Stimulated activated CD8-positive, alpha-beta memory T cell treated with anti-CD3 and anti-CD28 coated beads, Interleukin-7, amount 100 ng/mL, for 1 hour (primary cell): ENCODE measurements at places on chromosomes 4 and X.

- no peak for DNase-seq
Observed at GRCh38 chr4:184039963-184040383, 134.9 kb downstream of the STOX2 start.

- DNase-seq, result no peak
Observed at GRCh38 chrX:151175283-151176062, 911 bp upstream of the GPR50 start.

- no peak for DNase-seq
Observed at GRCh38 chr4:147160908-147161513, 215.3 kb upstream of the TTC29 start.

GRCh38 chr4:107685740-107686139 lies 34.3 kb downstream of the PAPSS1 start:
- DNase-seq, result no peak

- no peak for DNase-seq
Observed at GRCh38 chr4:4990857-4991540, 28.3 kb downstream of the CYTL1 start.

DNA sequence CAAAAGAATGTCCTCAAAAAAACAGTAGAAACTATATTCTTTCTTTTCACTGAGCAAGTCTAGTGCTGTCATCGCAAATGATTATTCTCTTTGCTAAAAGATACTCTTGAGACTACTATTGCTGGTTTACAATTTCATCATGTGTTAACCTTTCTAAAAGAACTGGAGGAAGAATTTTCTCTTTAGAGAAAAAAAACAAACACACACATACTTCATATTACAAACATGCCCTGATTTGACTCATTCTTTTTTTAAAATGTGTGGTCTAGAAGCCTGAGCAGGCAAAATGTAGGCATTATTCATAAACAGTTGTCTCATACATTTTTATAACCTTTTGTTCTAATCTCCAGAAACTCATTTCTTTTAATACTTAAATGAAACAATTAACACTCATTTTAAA lies 60.6 kb upstream of the FAT4 start:
- DNase-seq, result no peak

DNA sequence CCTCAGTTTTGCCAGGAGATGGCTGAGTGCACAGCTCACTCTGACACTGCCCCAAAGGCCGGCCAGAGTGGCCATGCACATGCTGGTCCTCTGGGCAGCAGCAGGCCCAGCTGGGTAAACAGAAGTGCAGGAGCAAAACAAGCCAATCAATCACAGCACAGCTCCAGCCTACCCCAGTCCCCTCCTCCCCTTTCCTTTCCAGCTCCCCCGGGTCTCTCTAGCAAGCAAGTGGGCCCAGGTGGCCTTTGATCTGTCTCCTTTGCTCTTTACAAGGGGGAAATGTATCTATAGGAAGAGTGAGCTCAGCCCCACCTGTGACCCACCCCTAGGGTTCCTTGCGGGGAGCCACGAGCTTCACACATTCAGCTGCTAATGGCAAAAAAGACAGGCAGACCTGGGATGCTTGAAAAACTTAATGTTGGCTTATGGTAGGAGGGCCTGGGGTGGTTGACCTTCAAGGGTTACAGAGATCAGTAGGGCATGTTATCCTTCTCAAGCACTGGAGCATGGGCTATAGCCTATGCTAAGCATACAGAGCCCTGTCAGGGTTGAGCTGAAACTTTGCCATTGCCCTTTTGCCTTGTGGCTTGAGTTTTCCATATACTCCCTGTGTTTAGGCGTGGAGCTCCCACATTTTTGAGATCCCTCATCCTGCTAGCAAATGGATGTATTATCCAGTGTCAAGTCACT lies 57.8 kb upstream of the PLAC1 start:
- DNase-seq, result no peak

- no peak for DNase-seq
Observed at GRCh38 chr4:187289371-187289770, 565.7 kb upstream of the FAT1 start.

- DNase-seq, result no peak
Observed at GRCh38 chrX:79440336-79440735, 73.2 kb upstream of the ITM2A start.

DNA sequence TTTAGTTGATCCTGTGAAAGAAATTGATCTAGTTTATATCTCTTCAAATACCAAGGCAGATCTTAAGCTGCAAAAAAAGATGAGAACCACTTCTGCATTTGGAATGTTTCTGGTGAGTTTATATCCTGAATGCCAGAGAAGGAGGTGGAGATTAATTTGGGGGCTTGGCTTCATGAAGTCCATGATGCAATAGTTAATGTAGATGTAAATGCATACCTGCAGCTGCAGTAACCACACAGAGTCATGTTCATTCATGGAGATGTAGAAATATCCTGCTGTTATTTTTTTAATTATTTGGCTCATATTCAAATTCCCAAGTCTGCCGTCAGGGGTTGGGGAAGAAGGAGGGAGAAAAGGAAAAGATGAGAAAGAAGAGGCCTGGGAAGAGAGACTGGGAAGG lies at the start of gene SULT1E1:
Gene SULT1E1, minus strand, starts transcription at position 94 of the 400 bp plus-strand sequence. CDS start 2,501 bp downstream, outside the sequence.
- DNase-seq, result no peak

- no peak for DNase-seq
Observed at GRCh38 chr4:118849867-118850487, 14.1 kb upstream of the SEC24D start.

- no peak for DNase-seq
Observed at GRCh38 chr4:52665592-52665991, 6.5 kb upstream of the USP46 start.

DNA sequence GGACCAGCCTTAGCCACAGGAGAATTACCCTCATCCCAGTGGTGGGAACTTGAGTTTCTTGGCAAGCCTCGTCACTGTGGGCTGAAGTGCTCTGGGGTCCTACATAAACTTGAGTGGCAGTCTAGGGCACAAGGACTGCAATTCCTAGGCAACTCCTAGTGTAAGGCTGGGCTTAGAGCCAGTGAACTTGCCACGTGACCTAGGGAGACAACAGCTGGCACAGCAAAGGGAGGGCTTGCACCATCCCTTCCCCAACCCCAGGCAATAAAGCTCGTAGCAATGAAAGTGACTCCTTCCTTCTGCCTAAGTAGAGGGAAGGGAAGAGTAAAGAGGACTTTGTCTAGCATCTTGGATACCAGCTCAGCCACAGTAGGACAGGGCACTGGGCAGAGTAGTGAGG lies 81.8 kb downstream of the TEX11 start:
- DNase-seq, result no peak

DNA sequence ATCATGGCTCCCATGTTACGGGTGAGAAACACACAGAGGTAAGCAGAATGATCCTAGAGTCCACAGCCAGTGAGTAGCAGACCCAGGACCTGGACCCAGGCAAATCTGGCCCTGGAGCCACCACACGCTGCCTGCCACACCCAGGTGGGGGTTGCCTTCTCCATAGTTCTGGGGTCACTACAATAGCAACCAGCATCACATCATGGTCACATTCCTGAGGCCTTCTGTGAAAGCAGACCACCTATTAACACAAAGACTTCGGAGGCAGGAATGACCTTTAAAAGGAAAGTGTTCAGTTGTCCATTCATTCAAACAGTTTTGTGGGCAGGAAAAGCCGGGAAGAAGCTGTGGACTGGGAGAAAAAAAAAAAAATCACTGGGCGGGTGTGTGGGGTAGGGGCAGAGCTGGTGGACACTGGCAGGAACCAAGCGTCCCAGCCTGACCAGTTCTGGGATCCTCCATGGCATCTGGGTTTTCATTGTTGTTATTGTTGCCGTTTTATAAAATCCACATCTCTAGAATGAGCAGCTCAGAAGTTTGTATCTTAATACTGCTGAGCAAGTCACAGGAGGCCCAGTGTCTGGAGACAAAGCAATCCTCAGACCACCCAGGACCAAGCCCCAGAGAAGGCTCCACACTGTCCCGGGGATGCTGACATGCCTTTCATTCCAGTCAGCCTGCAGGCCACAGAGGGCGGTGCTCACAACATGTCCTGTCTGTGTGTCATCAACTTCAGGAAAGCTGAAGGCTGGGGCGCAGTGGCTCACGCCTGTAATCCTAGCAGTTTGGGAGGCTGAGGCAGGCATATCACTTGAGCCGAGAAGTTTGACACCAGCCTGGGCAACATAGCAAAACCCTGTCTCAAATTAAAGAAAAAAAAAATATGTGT lies 67.0 kb downstream of the SEL1L3 start:
- no peak for DNase-seq

- no peak for DNase-seq
Observed at GRCh38 chr4:47838445-47838844, 578 bp upstream of the CORIN start.

- no peak for DNase-seq
Observed at GRCh38 chrX:122475306-122475705, 708.8 kb upstream of the GRIA3 start.

- DNase-seq, result no peak
Observed at GRCh38 chrX:74325130-74326059, 21.4 kb downstream of the ZCCHC13 start.

DNA sequence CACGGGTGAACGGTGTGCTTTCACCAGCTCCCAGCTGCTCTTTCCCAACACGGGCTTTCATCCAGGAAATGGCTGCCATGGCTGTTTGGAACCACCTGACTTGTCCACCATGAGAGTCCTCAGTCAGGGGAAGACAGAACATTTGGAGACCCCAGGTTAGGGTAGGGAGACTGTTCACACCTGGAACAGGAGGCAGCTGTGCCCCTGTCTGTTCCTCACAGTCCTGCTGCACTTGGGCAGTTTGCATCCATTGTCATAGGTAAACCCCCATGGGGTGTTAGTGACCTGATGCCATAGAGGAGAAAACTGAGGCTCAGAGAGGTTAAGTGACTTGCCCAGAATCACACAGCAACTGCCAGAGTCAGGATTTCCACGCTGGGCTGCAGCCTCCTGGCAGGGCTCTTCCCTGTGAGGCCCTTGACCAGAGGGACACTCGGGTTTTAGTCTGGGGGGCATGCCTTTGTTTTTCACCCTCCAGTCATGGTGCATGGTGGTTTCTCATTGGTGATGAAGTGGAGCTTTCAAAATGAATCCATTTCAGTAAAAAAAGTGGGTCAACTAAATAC lies 54.5 kb downstream of the TRMT44 start:
- DNase-seq, result no peak

GRCh38 chrX:121655276-121655675 lies 607.9 kb downstream of the GLUD2 start:
- no peak for DNase-seq

GRCh38 chr4:25842229-25842845 lies 20.5 kb downstream of the SEL1L3 start:
- no peak for DNase-seq

GRCh38 chr4:106370214-106370613 lies 1.6 kb upstream of the GIMD1 start:
- no peak for DNase-seq

GRCh38 chr4:54661686-54662085 lies 3.9 kb downstream of the KIT start:
- DNase-seq, result no peak

- no peak for DNase-seq
Observed at GRCh38 chr4:102064747-102065442, 274.4 kb downstream of the BANK1 start.

DNA sequence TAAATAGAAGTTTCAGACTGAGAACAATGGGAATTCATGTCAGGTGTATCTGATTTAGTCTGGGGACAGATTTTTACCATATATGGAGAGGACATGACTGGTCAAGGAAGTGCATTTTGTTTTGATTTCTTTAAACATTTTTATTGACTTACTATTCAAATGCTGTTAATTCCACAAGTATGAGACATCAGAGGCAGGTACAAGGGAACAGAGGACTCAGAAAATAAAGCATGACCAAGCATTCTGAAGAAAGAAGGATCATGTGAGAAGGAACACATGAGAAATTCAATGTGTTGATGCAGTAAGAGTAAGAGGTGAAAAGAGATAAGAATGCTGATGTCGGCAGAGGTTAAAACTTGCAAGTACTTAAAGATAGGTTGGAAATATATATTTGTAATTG lies 1452.6 kb downstream of the PCDH7 start:
- no peak for DNase-seq

- DNase-seq, result no peak
Observed at GRCh38 chrX:37666516-37666915, 19.1 kb upstream of the XK start.

- no peak for DNase-seq
Observed at GRCh38 chr4:148847544-148848255, 405.5 kb upstream of the NR3C2 start.

DNA sequence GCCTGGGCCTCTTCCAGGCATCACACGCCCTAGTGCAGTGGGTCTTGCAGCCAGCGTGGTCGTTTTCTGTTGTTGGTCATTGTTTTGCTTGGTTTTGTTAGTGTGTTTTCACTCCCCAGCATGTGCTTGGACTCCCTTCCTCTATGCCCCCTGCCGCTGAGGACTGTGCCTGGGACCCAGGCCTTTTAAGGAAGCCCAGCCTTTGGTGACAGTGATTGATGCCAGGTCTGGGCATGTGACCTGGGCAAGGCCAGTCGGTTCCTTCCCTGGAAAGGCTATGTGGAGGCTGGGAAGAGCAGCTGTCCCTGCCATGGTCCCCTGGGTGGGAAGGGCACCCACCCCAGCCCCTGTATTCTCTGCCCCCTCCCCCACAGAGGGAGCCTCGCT lies 8.8 kb upstream of the GRPEL1 start:
- no peak for DNase-seq

GRCh38 chrX:150692831-150693724 lies at the start of gene MTMR1:
MTMR1 (plus strand) TSS chrX:150693396; CDS start chrX:150693531, 135 bp downstream.
- DNase-seq, result peak; percentile 19

DNA sequence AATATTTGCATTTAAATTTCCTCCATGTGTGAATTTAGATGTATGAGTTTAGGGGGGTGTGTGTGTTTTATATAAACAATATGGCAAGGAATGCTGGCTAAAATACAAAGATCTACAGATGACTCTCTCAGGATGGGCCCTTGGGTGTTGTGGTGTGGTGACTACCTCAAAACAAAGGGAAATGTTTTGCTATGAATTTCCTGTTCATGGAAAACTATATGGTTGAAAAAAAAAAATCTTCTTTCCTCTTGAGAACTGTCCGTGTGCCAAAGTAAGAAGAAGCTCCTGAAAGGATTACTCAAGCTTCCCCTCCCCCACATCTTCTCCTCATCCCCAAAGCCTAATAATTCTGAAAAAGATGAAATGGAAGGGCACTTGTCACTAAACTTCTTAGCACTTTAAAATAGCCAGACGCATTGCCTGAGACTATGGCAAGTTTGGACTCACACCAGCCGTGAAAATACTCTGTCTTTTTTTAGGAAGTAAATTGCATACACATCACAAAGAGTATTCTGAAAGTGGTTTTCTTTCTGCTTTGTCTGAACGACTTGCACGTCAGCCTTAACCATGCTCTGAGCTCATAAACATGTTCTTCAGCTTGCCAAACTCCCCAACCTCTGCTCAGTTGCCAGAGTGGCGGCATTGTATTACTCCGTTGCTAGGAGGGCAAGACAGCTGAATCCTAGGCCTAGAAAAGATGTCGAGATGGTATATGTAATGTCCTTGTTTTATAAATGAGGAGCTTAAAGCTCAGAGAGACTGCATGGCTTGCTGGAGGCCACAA lies 250.4 kb upstream of the JADE1 start:
- no peak for DNase-seq

GRCh38 chr4:3177905-3178304 lies 71.1 kb upstream of the MSANTD1 start:
- DNase-seq, result no peak

DNA sequence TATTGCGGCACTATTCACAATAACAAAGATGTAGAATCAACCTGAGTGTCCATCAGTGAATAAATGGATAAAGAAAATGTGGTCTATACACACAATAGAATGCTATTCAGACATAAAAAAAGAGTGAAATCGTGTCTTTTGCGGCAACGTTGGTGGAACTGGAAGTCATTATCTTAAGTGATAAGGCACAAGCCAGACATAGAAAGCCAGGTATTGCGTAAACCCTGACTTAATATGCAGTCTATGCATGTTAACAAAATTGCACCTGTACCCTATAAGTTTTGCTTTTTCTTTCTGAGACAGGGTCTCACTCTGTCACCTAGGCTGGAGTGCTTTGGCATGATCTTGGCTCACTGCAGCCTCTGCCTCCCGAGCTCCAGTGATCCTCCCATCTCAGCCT lies 28.6 kb downstream of the KIAA0232 start:
- no peak for DNase-seq
